ENCODE measurements at places on chromosomes 3 and 15.

- DNase-seq, result no peak
Observed at GRCh38 chr3:177672252-177672911, 475.1 kb upstream of the TBL1XR1 start.

DNA sequence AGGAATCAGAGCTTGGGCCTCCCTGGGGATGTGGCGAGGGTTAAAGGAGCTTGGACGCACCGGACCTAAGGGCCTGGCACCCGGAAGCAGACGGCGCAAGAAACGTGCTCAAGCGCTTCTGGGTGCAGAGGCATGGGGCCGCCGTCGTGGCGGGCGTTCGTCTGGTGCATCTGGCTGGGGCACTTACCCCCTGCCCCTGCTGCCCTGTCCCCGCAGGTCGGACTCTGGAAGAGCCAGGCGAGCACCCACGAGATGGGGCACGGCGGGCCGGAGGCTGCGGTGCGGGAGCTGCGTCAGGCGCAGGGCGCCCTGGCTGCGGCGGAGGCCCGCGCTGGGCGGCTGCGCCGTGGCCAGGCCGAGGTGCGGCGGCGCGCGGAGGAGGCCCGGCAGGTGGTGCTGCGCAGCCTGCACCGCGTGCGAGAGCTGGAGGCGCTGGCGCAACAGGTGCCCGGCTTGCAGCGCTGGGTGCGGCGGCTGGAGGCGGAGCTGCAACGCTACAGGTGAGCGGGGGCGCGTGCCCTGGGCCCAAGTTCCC is 2.5 kb downstream of the EFCC1 start:
- DNase-seq, result no peak

DNA sequence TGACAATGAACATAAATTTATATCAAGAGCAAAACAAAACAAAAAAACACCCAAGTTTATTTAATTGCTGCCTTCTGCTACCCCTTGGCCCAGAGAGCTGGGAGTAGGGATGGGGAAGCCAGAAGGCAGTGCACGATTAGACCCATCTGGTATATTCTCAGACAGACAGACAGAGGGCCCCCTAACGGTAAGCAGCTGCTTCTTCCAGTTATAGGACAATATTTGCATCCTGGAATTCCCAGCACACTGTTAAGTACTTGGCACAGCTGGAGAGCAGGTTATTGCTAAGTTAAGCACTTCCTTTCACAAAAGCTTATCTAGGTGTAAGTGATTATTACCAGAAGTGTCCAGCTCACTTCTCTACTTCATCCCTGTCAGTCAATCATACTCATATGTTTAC is 39.3 kb downstream of the C2CD4B start:
- no peak for DNase-seq

GRCh38 chr3:172892158-172892557 is 141.6 kb downstream of the ECT2 start:
- DNase-seq, result no peak

DNA sequence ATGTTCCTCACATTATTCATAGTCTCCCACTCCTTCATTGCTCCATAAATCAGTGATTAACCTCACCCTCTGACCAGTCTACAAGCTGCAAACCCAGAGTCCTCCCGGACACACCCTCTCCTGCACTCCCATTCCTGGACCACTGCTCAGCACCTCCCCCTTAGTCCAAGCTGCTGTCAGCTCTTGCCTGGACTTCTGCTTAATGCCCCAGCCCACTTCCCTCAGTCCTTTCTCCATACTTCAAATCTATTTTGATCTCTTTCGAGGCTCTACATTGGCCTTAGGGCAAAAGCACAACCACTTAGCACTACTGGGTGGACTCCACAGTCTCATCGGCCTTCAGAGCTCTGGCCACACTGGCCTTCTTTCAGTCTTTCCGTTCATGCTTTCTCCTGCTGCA is 79.4 kb upstream of the FAM98B start:
- no peak for DNase-seq

- DNase-seq, result peak; percentile 84
Observed at GRCh38 chr3:13518516-13518953, 30.4 kb upstream of the FBLN2 start.

DNA sequence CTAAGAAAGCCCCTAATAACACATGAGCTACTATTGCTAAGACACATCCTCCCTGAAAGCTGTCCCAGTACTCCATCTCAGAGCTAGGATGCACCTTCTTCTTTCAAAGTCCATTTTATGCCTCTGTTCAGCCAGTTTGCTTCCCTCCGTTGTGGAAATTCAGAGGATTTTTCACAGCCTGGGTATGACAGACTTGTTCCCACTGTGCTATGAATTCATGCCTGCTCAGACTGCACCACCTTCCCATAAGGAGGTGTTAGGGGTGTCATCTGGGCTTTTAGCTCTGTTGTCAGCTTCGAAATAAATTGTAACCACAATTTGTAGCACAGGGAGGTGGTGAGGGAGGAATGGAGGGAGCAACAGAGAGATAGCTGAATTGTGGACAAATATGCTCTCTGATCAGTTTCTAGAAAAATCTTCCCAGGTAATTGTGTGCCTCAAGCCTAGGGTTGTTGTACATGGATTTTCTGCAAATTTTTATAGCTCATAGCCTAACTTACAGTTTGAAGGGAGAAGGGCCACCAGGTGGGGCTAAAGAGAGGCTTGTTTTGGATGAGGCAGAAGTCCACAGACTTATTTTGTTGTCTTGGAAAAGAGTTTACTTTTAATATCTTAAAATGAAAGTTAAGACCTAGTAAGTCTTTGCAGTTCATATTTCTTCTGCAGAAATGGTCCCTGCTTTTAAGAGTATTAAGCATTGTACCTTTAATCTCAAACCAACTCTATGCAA is 462.0 kb downstream of the PDCD6IP start:
- DNase-seq, result no peak

DNA sequence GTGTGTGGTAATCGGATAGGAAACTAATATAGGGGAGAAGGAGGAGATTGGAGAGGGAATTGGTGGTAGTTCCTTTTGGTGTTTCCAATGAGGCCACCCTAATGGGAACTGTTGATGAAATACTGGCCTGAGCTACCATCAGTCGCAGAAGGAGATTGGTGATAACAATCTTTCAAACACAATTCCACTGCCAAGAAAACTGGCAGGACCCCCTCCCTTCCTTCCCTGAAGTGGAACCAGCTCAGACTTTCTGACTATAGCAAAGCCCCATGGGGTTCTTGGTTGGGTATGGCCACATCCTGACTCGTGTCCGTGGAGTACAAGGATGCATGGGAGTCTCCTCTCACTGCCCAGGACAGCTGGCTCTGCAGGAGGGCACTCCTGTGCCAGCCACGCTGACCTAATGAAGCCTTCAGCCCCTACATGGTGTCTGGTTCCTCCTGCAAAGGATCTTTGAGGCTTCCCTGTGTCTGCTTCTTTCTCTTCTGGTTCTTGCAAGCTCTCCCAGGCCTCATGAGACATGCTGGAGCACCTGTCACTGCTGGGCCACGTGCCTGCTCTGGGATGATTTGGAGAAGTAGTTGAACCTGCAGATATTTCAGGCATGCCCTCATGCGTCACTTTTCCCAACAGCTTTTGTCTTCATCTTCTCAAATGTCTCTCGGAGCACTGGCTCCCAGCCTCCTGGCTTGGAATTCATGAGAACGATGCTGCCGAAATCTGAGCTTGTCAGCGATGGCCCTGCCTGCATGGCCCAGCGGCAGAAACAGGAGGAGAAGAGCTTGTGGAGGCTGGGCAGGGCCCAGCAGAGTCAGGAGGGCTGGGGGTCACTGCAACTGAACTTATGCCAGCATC is 90.0 kb upstream of the ADPGK start:
- no peak for DNase-seq

- no peak for DNase-seq
Observed at GRCh38 chr3:74121761-74122160, 492.7 kb downstream of the CNTN3 start.

GRCh38 chr3:10274601-10275000 is 18.1 kb downstream of the GHRL start:
- DNase-seq, result no peak

DNA sequence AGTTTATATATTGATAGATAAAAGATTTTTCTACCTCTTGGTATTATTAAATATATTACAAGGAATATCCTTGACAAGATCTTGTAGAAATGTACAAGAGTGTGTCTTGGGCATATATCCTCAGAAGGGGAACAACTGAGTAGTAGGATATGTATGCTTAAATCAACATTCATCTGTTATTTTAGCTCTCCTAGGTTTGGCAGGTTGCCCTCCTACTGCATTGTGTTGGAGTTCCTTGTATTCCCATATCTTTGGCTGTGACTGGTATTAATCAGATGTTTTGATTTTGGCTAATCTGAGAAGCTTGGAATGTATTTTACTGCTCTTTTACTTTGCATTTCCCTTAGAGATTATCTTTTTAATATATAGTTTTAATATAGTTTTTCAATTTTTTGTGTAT is 4.6 kb downstream of the MYRIP start:
- DNase-seq, result no peak

DNA sequence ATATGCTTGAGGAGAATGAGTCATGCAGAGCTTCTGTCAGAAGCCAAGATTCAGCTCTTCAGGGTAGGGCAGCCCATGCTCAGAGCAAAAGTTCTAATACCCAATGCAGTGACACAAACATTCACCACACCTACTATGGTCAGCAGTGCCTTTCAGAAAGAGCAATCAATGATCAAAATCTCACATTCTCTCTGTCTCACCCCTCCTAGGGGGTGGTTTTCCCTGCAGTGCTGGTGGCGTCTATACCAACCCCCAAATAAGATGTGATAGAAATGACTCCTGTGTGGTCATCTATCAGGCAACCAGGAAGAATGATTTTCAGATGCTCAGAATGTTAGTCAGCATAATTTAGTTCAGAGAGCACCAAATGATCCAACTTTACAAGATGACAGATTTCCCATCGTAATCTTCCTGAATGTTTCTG is 385.3 kb downstream of the NTRK3 start:
- DNase-seq, result no peak

DNA sequence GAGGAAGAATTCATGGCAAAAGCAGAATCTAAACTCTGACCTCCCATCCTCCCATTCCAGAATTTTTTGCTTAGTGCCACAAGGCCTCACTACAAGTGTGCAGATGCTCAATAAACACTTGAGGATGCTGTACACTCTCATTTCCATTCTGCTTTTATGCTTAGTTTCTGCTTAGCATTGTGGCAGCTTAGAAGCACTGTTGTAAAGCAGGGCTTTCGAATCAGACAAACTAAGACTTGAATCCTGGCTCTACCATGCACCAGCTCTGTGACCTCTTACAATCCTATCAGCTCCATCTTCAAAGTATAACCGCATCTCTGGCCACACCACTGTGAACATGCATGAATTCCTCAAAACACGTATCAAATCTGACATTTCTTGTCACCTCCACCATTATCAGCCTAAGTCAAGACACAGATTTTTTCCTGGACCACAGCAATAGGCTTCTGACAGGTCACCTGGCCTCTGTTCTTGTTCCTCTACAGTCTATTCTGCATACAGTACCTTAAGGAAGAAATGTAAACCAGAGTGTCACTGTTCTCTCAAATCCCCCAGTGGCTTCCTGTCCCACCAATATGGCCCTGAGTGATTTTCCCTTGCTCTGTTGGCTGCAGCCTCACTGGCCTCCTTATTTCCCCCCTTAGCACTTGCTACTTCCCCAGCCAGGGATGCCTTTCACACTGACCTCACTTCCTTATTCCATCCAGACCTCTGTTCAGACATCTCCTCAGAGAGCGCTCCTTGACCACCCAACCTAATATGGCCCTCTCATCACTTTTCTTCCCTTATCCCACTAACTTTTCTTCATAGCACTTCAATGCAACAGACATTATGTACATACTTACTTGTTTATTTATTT is 8.1 kb upstream of the PHC3 start:
- DNase-seq, result no peak

- DNase-seq, result no peak
Observed at GRCh38 chr3:180358179-180358578, 243.8 kb upstream of the TTC14 start.

GRCh38 chr3:45409921-45410320 is 21.5 kb downstream of the LARS2 start:
- no peak for DNase-seq

DNA sequence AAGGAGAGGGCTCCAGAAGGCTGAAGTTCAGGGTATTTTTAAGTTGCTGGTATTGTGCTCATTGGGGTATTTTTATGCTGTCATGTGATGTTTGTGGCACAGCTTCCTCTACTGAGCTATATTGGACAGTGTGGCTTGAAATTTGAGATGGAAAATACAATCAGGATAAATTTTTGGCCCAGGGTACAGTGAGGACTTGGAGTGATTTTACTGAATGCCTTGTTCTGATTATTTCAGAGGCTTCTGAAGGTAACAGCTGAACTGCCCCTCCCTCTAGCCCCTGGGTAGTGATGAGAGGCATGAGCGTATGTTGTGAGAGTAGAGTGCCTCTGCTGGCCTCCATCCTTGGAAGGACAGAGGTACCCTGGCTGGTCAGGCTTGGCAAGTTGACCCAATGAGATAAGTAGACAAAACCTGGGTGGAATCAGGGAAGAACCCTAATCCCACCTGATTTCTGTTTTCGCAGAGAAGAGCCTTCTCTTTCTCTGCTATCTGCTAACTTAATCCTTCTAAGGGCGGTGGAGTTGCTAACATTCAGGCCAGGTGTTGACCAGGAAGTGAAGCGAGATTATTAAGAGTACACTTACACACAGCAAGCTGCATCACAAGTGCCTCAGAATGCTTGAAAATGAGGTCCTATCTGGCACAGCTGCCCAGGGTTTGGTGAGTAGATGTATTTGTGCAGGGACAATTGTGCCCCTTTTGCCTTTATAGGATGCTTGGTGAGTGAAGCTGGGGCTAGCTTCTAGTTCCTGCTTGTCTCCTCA is 98.1 kb upstream of the CLSTN2 start:
- no peak for DNase-seq

DNA sequence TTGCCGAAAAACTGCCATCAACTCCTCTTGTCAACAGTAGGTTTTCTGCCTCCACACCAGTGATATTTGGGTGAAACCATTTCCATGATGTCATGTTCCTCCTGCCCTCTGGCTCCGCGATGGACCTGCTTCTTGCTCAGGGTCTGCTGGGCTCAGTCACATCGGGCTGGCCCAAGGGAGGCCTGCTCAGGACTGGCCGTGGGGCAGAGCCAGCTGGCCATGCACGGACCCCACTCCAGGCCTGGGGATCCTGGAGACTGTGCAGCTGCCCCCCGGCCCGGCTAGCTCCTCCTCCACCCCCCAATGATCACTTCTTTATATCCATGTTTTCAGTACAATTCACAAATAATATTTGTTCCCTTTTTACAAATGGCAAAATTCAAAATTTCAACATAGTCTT is 270.3 kb upstream of the CCDC54 start:
- no peak for DNase-seq

DNA sequence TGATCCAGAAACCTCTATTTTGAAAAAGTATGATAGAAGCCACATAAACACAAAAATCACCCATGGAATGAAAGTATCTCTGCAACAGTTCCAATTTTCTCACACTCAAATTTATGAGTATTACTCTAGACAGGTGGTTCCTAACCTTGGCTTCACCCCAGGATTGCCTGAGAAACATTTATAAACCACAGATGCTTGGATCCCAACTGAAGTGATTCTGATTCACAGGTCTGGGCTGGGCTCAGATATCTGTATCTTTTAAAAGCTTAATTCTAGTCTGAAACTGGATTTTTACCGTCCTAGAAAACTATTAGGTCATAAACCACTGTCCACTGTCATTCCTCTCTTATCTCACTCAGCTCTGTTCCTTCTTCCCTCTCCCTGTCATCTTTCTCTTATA is 7.4 kb upstream of the SST start:
- DNase-seq, result no peak

GRCh38 chr3:78879295-78879860 is 888.4 kb downstream of the ROBO1 start:
- no peak for DNase-seq

GRCh38 chr15:29356786-29357185 is 87.2 kb upstream of the NSMCE3 start:
- DNase-seq, result no peak
